Activated naive CD8-positive, alpha-beta T cell treated with anti-CD3 and anti-CD28 coated beads, Interleukin-2, amount 10 ng/mL, durations not matched to agents 7 days and 5 days (primary cell): ENCODE measurements at places on chromosomes 3 and 15. TPM values are rescaled to one million over a fixed set of nuclear protein-coding genes. Genes with fewer than 3 reads are reported as not detected.
A peak's percentile ranks its signal among the peaks of the same experiment; 100 is the strongest.

GRCh38 chr3:187516446-187517185 lies 148.4 kb downstream of the RTP4 start:
- no peak for DNase-seq

DNA sequence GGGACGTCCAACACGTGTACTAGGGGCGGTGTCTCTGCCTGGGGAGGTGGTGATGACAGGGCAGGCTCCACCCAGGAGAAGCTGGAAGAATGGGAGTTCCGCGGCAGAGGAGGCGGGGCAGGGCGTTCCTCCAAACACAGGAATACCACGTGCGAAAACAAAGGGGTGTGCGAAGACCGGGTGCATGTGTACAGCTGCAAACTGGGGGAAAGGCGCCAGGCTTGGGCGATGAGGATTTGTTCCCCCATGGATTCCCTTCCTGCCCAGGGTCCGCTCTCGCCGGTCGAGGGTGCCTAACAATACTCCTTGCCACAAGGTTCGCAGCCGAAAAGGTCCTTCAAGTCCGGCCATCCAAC lies 500 bp upstream of the ZSCAN2 start:
- peak; percentile 65 for DNase-seq

DNA sequence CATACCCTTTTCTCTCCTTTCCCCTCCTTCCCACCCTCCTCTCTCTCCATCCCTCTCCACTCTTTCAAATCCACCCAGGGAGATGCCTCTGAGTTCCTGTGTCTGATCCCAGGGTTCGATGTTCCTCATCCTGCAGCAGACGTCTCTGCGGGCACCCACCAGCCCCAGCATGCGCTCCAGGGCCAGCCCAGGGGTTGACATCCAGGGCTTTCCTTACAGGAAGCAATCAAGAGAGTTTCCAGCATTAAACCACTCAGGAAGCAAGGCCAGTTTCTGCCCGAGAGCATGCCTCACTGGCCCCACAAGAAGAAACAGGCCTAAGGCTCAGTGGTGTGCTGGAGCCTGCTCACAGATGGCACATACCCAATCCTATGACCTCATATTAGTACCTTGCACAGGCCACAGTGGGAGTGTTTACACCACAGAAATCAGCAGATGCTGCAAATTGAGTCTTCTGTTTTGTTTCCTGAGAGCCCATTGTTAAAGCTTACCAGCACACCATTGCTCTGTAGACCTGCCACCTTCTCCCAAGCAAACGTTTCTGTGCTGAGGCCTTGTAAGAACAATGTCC lies 13.2 kb downstream of the SLC6A1 start:
- no peak for DNase-seq

DNA sequence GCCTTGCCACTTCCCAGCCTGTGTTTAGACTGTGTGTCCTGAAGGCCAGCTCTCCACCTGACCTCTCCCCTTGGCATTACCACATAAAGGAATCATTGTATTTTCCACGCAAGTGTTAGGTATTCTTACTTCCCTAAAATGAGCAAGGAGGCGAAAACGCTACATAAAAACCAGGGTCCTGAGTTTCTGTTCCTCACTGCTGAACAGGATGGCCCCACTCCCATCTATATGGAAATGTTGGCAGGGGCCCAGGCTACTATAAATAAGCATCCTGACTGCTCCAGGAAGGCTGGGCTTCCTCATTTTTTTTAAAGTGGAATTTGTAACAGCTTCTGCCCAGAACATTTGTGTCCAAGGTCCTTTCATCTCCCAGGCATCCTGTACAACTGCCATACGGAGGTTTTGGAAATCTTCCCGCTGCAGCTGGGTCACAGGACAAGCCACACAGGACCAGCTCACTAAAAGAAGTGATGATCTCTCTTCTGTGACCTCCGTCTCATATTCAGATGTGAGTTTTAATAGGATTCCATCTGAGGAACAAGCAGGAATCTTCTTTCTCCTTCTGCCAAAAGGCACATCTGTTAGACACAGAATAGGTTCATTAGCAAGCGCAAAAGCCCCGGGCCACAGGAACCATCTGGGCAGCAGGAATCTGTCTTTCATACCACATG lies 56.4 kb upstream of the LIMD1 start:
- no peak for DNase-seq

DNA sequence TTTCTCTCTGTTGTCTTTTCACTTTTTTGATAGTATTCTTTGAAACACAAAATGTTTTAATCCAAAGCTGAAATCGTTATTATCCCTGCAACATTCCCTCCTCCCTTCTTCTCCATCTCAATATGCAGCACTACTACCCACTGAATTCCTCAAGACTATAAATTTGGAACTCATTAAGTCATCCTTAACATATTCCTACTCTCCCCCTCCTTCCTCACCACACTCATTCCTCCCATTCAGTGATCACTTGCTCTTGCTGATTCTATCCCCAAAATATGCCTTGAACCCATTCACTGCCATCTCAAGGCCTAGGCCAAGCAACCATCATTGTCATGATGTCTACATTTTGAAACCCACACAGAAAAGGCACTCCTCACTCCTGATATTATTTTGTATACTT lies 2.4 kb upstream of the PIK3R4 start:
- DNase-seq = no peak

DNA sequence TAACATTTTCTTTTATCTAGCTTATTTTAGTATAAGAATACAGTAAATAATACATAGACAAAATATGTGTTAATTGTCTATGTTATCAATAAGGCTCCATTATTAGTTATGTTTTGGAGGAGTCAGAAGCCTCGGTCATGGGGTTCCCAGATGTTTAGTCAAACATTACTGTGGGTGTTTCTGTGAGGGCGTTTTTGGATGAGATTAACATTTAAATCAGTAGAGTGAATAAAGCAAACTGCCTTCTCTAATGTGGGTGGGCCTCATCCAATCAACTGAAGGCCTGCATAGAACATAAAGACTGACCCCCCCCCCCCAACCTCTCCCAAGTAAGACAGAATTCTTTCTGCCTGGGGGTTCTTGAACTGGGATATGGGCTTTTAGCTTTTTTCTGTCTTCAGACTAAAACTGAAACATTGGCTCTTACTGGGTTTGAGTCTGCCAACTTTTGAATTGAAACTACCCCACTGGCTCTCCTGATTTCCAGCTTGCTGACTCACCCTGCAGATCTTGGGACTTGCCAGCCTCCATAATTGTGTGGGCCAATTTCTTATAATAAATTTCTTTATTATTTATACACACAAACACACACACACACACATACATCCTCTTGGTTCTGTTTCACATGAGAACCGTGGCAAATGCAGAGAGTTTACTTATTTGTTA lies 192.0 kb downstream of the TPRG1 start:
- no peak for DNase-seq

- no peak for DNase-seq
Measured at GRCh38 chr3:33139996-33140395, 26.2 kb downstream of the CRTAP start.

- DNase-seq = no peak
Measured at GRCh38 chr3:196707566-196707965, 4.5 kb downstream of the CEP19 start.

- no peak for DNase-seq
Measured at GRCh38 chr3:60294181-60294580, 957.1 kb downstream of the FHIT start.

- DNase-seq = no peak
Measured at GRCh38 chr15:83210619-83211018, 3.0 kb upstream of the HDGFL3 start.

- no peak for DNase-seq
Measured at GRCh38 chr3:39812537-39812936, 3.1 kb downstream of the MYRIP start.

DNA sequence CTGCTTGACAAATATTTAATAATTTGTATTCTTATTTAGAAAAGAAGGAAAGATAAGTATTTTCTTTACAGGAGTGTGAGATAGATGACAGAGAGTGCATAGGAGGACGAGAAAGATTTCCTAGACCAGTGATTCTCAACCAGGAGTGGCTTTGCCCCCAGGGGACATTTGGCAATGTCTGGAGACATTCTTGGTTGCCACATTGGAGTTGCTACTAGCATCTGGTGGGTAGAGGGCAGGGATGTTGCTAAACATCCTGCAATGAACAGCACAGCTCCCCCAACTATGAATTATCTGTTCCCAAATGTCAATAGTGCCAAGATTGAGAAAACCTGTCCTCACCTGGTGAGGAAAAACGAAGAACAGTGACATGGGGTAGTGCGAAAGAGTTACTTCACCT lies 30.8 kb upstream of the MINAR1 start:
- DNase-seq = no peak

GRCh38 chr15:70301396-70301795 lies 203.7 kb upstream of the TLE3 start:
- no peak for DNase-seq

- no peak for DNase-seq
Measured at GRCh38 chr3:15440891-15441290, 13.5 kb downstream of the EAF1 start.

DNA sequence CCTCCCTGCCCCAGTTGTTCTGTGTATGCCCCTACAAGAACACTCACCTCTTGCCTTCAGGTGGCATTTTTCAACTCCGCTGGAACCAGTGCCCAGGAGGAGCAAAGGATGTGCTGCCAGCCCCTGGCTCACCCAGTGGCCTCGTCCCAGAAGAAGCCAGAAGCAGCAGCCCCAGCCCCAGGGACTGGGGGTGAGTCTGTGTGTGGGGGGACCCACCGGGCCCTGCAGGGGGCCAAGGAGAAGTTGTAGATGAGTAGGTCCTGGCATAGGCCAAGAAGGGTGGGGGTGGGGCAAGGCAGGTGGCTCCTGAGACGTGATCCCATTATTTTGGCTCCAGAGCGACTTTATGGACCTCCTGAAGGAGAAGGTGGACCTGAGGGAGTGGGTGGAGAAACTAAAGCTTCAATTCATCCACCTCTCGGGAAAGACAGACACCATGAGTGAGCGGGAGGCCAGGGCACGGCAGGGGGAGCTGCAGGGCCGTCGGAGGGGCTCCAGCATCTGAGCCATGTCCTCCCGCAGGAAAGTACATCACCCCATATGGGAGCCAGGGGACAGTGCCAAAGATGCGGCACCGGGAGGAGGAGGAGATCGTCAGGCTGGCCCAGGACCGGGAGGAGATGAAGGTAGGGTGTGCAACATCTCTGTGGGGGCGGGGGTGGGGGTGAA lies 29.3 kb downstream of the NGRN start:
- no peak for DNase-seq

DNA sequence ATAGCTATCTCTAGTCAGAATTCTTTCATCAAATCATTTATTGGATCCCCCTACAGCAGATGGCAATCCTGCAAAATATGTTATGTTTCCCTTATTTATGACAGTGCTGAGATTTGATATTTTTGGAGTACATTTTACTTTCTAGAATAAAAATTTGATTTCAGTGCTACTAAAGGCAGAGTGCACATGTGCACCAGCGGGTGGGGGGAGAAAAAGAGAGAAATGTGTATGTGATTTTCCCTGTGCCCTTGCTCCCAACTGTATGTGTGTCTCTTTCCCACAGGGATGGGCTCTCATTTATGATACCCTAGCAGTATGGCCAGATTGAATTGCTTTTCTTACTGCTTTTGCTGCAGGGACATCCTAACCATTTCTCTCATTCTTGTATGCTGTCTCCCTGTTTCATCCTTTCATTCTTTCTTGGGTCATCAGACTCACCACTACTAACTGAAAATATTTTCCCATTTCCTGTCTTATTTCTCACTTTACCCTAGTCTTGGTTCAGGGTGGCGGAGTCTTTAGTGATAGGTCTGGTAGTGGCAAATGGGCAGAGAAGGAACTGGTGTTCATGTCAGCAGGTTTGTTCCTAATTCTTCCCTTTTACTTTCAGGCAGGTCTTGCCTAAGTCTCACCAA lies 140.7 kb downstream of the TCF12 start:
- DNase-seq = no peak

DNA sequence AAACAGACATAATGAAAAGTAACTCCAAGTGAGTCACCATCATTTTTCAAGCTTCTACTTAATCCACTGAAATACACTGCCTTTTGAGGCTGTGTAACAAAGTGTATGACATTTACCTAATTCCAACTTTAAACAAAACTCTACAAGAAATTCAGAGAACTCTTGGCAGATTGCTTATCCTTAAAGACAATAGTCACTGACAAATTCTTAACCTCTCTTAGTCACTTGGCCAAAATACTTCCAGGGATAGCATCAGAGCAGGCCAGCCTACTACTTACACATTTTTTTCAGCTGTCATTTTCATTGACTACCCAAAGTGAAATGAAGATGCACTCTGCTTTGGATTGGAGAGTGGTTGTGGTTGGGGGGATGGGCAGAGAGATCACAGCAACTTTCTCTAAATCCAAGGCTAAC lies 3.6 kb downstream of the WWTR1 start:
- DNase-seq = no peak

DNA sequence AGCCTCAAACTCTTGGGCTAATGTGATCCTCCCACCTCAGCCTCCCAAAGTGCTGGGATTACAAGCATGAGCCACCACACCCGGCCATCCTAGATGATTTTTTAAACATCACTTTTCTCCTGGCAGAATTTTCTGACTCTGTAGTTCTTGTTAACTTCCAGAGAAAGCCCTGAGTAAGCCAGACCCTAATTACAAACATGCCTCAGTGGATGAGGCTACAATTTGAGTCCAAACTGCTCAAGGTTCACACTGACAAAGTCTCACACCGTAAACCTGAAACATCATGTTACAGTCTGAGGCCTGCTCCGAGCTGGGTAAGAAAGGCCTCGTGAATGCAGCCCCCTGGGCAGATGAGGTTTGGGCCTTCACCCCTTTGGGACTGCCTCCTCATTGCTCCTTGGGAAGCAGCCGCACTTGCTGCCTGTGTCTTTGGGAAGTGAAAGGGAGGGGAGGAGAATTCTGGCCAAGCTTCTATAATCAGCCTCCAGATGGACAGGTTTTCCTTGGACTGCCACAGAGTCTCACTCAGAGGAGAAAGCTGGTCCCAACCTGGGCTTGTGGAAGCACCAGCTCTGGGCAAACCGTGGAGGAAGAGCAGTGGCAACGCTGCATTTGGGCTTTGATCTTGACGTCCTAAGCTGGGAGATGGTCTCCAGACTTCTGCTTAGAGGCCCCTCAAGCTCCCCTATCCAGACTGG lies 46.0 kb downstream of the CA12 start:
- DNase-seq = no peak

- peak; percentile 54 for DNase-seq
Measured at GRCh38 chr15:31387479-31388118, 61.0 kb downstream of the KLF13 start.

DNA sequence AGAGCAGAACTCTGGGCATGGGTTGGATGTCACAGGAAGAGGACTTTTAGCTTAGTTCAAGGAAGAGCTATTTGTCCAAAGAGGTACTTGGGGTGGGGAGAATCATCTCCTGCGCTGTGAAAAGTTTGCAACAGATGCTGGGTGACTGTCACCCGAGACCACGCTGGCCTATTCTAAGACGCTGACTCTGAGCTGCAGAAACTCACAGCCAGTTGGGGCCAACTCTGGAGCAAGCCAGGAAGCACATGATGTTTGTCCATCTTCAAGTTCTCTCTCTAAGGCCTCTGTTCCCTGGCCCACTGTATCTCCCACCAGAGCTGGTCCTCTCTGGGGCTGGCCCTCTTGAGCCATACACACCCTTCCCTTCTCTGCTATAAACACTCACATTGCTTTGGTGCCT lies 17.9 kb upstream of the CDCP1 start:
- DNase-seq = no peak

Gene CCR9
- total RNA-seq = 21.6 TPM

Gene CLDN1
- total RNA-seq = not detected

Gene CLDN16
- not detected for total RNA-seq

Gene CCDC191
- total RNA-seq = 3.0 TPM

Gene USP19
- total RNA-seq = 77.8 TPM

Gene NMB
- total RNA-seq = 1.7 TPM

Gene AGBL1
- total RNA-seq = not detected

Gene TMEM207
- not detected for total RNA-seq

Gene CSNK1G1
- 26.7 TPM for total RNA-seq
